Lung (tissue), 17 donors: ENCODE measurements at places on chromosomes 3 and 15. TPM values are rescaled to one million over a fixed set of nuclear protein-coding genes. Genes with fewer than 3 reads are reported as not detected.

TMEM89 gene
- not detected for total RNA-seq

DNA sequence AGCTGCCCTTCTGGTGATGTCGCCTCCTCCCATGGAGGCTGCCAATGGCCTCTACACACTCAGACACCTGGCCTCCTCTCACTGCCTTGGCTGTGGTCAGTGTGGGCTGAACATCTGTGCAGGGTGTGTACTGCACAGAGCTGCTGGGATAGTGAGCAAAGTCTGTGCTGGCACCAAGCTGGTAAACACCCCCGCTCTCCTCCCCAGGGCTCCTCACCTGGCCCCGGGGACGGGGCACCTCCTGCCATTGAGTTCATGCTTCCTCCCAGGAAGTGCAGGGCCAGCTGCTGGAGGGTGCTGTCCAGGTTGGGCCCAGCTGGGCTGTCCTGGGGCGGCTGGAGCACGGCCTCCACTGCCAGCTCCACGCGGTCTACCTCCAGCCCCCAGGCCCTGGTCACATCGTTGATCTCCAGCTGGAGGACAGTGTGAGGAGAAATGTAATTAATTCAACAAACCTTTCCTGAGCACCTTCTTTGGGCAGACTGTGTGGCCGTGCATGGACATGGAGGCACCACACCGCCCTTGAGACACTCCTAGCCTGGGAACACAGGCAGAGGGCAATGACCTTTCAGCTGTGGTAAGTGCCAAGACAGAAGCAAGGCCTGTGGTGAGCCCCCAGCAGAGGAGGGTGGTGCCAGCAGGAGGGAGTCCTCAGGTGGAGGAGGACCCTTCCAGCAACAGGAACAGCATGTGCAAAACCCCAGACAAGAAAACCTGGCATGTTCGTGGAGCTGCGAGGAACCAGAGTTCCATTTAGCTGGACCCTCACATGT, 6.8 kb downstream of the STOML1 start:
- no peaks in the 10 kb centered on the region for H3K27me3 ChIP-seq
- H3K36me3 ChIP-seq, result no peaks in the 10 kb centered on the region
- peaks cover 28% of the 10 kb centered on the region for H3K4me1 ChIP-seq
- peak overlapping the region; percentile 8 for H3K27ac ChIP-seq

DNA sequence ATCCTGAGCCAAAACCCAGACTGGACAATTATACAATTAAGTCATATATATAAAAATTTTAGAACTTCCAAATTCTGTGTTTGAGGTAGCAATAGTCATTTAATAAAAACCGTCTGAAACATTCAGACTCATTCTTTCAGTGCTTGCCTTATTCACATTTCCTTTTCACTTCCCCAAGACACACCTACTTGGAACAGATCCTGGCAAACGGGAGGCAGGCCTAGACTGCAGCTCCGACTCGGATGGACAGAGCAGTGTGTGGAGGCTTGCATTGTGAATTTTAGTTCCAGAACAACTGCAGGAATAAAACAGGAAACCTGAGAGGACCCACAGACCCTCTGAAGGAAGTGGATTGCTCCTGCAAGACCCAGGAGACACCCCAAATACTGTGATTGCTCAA, 341.4 kb downstream of the CNTN3 start:
- no peak overlapping the region for H3K4me3 ChIP-seq
- no peaks in the 10 kb centered on the region for H3K36me3 ChIP-seq
- peak; percentile 24 for DNase-seq

- no peaks in the 10 kb centered on the region for H3K4me1 ChIP-seq
- H3K4me3 ChIP-seq, result no peak overlapping the region
Observed at GRCh38 chr3:81929697-81930096, 168.3 kb upstream of the GBE1 start.

DNA sequence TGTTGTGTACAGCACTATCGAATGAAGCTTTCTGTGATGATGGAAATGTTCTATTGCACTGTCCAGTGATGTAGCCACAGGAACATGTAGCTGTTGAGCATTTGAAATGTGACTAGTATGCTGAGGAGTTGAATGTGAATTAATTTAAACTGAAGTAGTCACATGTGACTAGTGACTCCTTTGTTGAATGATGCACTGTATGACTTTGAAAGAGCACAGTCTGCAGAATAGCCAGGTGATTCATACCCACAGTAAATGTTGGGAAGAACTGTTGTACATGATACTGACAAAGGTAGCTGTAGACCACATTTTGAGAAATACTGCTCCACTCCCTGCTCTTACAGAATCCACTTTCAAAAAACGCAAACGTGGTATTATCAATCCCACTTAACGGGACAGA, 34.0 kb upstream of the ACTL6A start:
- no peaks in the 10 kb centered on the region for H3K36me3 ChIP-seq
- no peak for DNase-seq
- H3K27me3 ChIP-seq, result no peaks in the 10 kb centered on the region
- H3K4me1 ChIP-seq, result peaks cover 24% of the 10 kb centered on the region
- no peak overlapping the region for H3K27ac ChIP-seq

GRCh38 chr3:53938645-53939044, 47.0 kb upstream of the SELENOK start:
- H3K36me3 ChIP-seq, result no peaks in the 10 kb centered on the region
- peak; percentile 68 for DNase-seq
- no peaks in the 10 kb centered on the region for H3K4me1 ChIP-seq
- H3K27ac ChIP-seq, result no peak overlapping the region

SCAANT1 gene
- total RNA-seq, result not detected

DPPA2 gene
- total RNA-seq, result not detected

GHSR gene
- not detected for total RNA-seq

DNA sequence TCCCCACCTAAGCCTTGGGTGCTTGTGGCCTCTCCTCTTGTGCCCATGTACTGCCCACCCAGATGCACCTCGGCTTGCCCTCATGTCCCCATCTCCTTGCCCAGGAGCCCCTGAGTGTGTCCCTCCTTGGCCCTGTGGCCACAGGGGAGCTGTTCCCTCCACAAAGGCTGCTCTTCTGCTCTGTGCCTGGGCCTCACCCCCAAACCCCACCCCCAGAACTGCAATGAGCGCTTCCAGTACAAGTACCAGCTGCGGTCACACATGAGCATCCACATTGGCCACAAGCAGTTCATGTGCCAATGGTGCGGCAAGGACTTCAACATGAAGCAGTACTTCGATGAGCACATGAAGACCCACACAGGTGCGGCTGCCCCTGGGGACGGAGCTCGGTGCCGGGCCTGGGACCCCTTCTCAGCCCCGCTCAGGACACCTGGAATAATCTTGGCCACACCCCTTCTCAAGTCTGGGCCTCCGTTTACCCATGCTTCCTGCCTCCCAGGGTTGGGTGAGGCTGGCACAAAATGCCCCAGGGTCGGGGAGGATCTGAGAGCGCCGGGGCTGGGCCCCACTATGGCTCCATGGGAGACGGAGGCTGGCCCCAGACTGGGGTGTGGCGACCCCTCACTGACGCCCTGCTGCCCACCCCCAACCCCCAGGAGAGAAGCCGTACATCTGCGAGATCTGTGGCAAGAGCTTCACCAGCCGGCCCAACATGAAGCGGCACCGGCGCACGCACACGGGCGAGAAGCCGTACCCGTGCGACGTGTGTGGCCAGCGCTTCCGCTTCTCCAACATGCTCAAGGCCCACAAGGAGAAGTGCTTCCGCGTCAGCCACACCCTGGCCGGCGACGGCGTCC, 10.3 kb downstream of the ZBTB47 start:
- H3K36me3 ChIP-seq, result no peaks in the 10 kb centered on the region
- H3K27me3 ChIP-seq, result no peaks in the 10 kb centered on the region
- H3K4me3 ChIP-seq, result no peak overlapping the region
- no peak overlapping the region for H3K27ac ChIP-seq

GREM1 gene
- total RNA-seq, result 1.6 TPM

DNA sequence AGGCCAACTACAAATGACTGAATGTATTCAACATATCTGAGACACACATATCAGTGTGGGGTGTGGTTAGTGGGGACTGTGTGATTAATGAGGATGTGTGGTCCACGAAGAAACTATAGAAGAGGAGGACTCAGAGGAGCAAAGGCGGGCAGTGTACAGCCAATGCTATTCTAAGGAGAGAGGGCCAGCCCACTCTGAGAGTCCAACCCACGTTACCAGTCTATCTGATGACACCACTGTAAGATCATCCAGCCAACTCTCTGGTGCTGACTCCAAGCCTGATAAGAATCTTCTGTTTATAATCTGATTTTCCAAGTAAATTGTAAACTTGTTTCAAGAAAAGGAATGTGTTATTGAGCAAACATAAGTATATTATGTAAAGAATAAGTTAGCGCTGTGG, 47.2 kb downstream of the MCF2L2 start:
- H3K27me3 ChIP-seq, result no peaks in the 10 kb centered on the region
- H3K27ac ChIP-seq, result no peak overlapping the region
- peaks cover 2% of the 10 kb centered on the region for H3K4me1 ChIP-seq
- H3K36me3 ChIP-seq, result no peaks in the 10 kb centered on the region

DNA sequence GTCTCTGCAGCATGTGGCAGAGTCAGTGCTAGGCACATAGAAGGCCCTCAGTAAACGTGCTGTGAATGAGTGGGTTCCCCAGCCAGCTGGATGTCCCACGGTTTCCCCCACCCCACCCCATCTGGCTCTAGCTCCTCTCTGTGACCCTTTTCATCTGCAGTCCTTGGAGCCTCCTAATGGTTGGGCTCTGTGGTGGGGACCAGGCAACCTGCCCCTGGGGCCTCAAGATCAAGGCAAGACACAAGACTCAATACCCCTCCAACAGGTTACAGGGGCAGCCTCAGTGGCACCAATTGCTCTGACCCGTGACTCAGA, 17.1 kb upstream of the CYP11A1 start:
- no peak overlapping the region for H3K27ac ChIP-seq
- H3K4me3 ChIP-seq, result no peak overlapping the region
- no peak for DNase-seq
- H3K36me3 ChIP-seq, result no peaks in the 10 kb centered on the region

DNA sequence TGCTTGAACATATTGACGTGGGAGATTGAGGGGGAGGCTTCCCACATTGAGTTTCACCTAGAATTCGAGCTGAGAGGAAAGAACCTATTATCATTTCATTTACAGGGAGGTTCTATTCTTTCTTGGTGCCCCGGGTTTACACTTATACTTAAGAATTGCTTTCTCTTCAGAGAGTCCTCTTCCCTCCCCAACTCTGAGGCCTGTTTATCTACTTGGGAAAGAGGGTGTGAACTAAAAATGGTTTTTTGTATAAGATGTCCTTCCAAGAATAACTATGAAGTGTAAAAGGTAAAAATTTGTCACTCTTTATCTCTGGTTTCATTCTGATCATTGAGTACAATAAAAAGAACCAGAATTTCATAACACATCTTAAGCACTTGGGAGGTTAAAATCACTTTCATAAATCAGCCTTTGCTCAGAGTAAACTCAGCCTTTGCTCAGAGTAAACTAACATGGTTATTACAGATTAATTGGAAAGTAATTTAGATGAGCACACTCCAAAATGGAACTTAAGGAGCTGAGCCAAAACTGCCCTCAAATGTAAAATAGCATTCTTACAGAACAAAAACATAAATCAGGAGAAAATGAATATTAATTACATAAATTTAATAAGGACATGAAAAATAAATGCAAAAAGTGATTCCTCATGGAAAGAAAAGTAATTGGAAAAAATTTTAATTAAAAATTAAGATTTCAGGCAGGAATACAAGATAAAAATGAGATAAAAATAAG, 75.2 kb downstream of the GADL1 start:
- H3K27me3 ChIP-seq, result no peaks in the 10 kb centered on the region
- no peak for DNase-seq

DNA sequence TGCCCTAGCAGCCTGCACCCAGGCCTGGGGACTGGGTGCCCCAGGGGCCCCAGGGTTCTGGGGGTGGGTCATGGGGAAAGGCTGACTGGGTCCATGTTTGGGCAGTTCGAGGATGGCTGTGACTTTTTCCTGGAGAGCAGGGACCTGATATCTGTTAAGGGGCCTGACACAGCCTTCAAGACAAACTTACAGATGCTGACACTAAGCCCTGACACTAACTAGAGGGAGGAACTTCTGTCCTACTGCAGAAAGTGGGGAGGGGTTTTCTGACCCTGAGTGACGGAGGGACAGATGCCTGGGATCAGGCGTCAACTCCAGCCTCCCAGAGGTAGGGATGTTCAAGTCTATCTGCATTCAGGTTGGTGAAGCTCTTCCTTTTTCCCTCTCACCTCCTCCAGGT, 45.0 kb upstream of the SLC6A11 start:
- no peaks in the 10 kb centered on the region for H3K36me3 ChIP-seq
- no peaks in the 10 kb centered on the region for H3K4me1 ChIP-seq
- no peak overlapping the region for H3K27ac ChIP-seq
- no peak overlapping the region for H3K4me3 ChIP-seq
- no peak for DNase-seq
- H3K27me3 ChIP-seq, result no peaks in the 10 kb centered on the region

CHRFAM7A gene
- total RNA-seq, result 7.4 TPM

GRCh38 chr3:144900366-144900765, 928.7 kb downstream of the DIPK2A start:
- no peaks in the 10 kb centered on the region for H3K27me3 ChIP-seq
- H3K4me1 ChIP-seq, result no peaks in the 10 kb centered on the region
- no peaks in the 10 kb centered on the region for H3K36me3 ChIP-seq
- H3K4me3 ChIP-seq, result no peak overlapping the region

DNA sequence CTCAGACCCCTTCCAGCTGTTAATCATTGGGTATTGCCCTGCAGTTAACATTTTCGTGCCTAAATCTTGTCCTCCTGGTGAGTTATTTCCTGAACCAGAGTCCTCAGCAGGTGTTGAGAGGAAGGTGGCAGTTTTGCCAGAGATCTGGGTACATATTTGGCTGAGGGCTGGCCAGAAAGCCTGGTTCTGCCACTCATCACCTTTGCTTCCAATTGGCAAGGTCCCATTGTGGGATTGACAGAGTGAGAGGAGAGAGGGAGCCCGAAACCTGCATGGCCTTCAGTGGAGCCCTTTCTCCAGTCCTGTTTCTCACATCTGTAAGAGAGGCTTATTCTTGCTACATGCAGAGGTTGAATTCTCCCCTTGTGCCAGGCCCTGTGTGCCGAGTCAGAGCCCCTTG, 8.9 kb upstream of the TKT start:
- H3K27ac ChIP-seq, result peak overlapping the region; percentile 5
- no peak overlapping the region for H3K4me3 ChIP-seq
- H3K4me1 ChIP-seq, result peaks cover 5% of the 10 kb centered on the region
- H3K27me3 ChIP-seq, result no peaks in the 10 kb centered on the region

DNA sequence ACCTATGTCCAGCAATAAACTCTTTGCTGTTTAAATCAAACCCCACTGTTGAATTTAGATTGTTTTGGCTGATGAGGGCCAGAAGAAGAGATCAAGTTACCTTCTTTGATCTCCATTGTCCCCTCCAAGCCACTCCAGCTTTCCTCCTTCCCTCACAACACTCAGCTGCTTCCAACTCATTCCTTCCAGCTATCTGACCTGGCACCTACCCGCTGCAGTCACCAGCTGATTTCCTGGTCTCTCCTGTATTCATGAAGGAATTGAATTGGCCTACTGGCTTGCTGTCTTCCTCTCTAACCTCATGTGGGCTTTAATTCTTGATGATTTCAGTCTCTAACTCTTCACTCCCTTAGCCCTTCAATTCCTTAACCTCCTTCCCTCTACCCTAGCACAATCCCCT, 40.8 kb upstream of the ABHD17C start:
- DNase-seq, result no peak
- no peaks in the 10 kb centered on the region for H3K4me1 ChIP-seq
- H3K36me3 ChIP-seq, result no peaks in the 10 kb centered on the region
- no peak overlapping the region for H3K27ac ChIP-seq

- no peak overlapping the region for H3K27ac ChIP-seq
- H3K27me3 ChIP-seq, result no peaks in the 10 kb centered on the region
- no peaks in the 10 kb centered on the region for H3K4me1 ChIP-seq
- no peaks in the 10 kb centered on the region for H3K36me3 ChIP-seq
- H3K4me3 ChIP-seq, result no peak overlapping the region
Observed at GRCh38 chr3:101381809-101382208, 61.4 kb upstream of the IMPG2 start.

SUSD5 gene
- total RNA-seq, result 2.9 TPM

GP5 gene
- total RNA-seq, result 1.1 TPM

- no peak overlapping the region for H3K27ac ChIP-seq
- no peak for DNase-seq
- H3K4me1 ChIP-seq, result no peaks in the 10 kb centered on the region
- H3K4me3 ChIP-seq, result no peak overlapping the region
Observed at GRCh38 chr15:32649342-32649741, 7.8 kb downstream of the SCG5 start.

EPHA3 gene
- 11.7 TPM for total RNA-seq

HRH1 gene
- total RNA-seq, result 5.6 TPM
